ENCODE measurements at places on chromosomes 11 and 22. TPM values are rescaled to one million over a fixed set of nuclear protein-coding genes. Genes with fewer than 3 reads are reported as not detected.

The OR8G5 gene
- not detected for total RNA-seq

The KCNQ1OT1 gene
- 4.9 TPM for total RNA-seq

The KLHL35 gene
- 3.0 TPM for total RNA-seq

The YDJC gene
- total RNA-seq, result 9.1 TPM

The MS4A1 gene
- total RNA-seq, result not detected

The MYO7A gene
- total RNA-seq, result 0.09 TPM

The IL10RA gene
- not detected for total RNA-seq

The OR8G1 gene
- total RNA-seq, result not detected

The FOLH1 gene
- 0.14 TPM for total RNA-seq

The MUC6 gene
- total RNA-seq, result not detected

The APOBEC3F gene
- 5.5 TPM for total RNA-seq

The FOLR3 gene
- total RNA-seq, result 0.14 TPM

The MPPED2 gene
- total RNA-seq, result not detected

The SMIM35 gene
- not detected for total RNA-seq

The CBLIF gene
- not detected for total RNA-seq

The NCF4 gene
- total RNA-seq, result not detected

The UPK3A gene
- total RNA-seq, result not detected

The MORC2 gene
- 11.7 TPM for total RNA-seq

The SMTNL1 gene
- not detected for total RNA-seq

The ZP1 gene
- 0.55 TPM for total RNA-seq

The NXPE4 gene
- not detected for total RNA-seq

The RPL27A gene
- total RNA-seq, result 1,355 TPM

Measured in smooth muscle cell of bladder (primary cell).